ENCODE measurements at places on chromosomes 1 and 21. TPM values are rescaled to one million over a fixed set of nuclear protein-coding genes. Genes with fewer than 3 reads are reported as not detected.

DNA sequence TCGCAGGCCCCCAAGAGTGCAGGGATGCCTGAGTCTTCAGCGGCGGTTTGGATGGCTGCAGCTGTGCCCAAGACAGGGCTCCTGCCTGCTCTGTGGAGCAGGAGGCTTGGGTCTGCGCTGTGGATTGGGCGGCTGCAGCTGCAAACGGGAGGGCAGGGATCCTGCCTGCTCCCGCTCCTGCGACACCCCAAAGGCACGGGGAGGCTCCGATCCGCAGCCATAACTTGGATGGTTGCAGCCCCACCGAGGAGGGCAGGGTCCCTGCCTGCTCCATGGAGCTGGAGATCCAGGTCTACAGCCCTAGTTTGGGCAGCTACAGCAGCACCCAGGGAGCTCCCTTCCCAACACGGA lies 898.8 kb upstream of the NEGR1 start:
- no peak for DNase-seq

EPS8L3 gene
- total RNA-seq = not detected

- DNase-seq = no peak
These were observed 424.0 kb upstream of the BEND5 start for GRCh38 chr1:49200738-49201137.

IFNLR1 gene
- 4.0 TPM for total RNA-seq

DNA sequence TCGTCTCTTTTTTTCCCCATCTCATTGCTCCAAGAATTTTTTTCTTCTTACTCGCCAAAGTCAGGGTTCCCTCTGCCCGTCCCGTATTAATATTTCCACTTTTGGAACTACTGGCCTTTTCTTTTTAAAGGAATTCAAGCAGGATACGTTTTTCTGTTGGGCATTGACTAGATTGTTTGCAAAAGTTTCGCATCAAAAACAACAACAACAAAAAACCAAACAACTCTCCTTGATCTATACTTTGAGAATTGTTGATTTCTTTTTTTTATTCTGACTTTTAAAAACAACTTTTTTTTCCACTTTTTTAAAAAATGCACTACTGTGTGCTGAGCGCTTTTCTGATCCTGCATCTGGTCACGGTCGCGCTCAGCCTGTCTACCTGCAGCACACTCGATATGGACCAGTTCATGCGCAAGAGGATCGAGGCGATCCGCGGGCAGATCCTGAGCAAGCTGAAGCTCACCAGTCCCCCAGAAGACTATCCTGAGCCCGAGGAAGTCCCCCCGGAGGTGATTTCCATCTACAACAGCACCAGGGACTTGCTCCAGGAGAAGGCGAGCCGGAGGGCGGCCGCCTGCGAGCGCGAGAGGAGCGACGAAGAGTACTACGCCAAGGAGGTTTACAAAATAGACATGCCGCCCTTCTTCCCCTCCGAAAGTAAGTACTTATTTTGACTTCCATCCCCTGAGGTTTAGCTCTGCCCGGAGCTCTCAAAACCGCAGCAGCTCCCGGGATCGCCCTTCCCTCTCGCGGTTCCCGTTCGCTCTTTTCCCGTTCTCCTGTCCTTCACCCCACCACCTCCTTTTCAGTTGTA lies 1.5 kb downstream of the TGFB2 start:
- DNase-seq = no peak

- no peak for DNase-seq
These were observed 34.9 kb downstream of the SEC16B start for GRCh38 chr1:177934927-177935326.

SSR2 gene
- total RNA-seq = 66.6 TPM

ILDR2 gene
- total RNA-seq = 49.2 TPM

GRCh38 chr1:10193288-10193687 lies 17.1 kb upstream of the KIF1B start:
- no peak for DNase-seq
